NCI-H2171 (cell line): ENCODE measurements at places on chromosomes 4 and X.

DNA sequence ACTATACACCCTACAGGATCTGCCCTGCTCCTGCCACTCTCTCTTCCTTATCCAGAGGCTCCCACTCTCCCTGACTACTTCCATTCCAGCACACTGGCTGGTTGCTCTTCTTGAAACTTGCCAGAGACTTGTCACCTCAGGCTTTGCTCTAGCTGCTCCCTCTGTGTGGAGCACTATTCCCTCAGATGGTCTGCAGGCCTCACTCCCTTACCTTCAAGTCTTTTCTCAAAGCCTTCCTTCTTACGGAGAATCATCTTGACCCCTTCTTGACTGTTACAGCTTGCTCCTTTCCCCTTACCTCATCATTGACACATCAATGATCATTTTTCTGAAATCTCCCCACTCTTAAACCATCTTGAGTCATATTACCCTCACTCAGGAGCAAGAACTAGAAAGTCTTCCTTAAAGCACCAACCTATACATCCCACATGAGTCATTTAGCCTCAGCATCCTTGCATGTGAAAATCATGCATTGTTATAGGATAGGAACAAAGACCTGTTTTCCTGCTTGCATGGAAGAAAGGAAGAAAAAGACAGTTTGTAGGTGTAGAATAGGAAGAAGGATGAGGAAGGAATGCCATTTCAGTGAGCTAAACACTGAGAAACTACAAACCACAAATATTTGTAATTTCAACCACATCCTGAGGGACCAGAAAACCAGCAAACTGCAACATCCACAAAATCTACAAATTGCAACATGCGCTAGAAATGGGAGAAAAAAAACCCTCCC is 55.7 kb downstream of the ANTXR2 start:
- DNase-seq, result no peak

DNA sequence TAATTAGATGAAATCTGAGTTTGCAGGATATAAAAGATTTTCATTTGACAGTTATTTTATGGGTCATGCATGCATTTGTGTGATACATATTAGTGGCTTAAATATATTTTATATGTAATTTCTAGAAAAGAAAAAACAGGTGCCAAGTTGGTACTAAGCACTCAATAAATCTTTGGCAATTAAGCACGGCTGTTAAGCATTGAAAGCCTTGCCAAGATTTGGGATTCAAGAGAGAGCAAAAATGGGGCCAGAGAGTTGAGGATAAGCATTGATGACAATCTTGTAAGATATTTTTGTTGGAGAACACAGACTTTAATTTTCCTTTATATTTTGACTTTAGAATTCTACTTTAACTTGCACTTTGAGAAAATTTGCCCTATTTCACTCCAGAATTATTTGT is 249.8 kb upstream of the MAD2L1 start:
- DNase-seq, result no peak

- no peak for DNase-seq
Observed at GRCh38 chr4:40530961-40531635, 98.6 kb downstream of the RBM47 start.

DNA sequence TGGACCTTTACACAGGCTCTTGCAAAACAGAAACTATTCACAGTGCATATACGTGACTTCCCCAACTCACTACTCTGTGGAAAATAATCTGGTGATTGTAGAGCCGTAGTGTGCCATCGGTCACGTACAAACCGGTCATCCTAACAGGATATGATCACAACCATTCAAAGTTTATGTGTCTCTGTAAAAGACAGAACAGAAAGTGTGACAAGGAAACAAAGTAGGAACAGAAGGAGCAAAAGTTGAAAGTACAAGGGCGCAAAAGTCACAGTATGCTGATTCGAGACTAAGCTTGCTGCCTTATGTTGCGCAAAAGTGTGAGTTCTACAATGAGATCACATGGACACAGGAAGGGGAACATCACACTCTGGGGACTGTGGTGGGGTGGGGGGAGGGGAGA is 18.6 kb downstream of the MEPE start:
- DNase-seq, result no peak
